Stromal cell of bone marrow (primary cell): ENCODE measurements at places on chromosomes 5 and 9.

DNA sequence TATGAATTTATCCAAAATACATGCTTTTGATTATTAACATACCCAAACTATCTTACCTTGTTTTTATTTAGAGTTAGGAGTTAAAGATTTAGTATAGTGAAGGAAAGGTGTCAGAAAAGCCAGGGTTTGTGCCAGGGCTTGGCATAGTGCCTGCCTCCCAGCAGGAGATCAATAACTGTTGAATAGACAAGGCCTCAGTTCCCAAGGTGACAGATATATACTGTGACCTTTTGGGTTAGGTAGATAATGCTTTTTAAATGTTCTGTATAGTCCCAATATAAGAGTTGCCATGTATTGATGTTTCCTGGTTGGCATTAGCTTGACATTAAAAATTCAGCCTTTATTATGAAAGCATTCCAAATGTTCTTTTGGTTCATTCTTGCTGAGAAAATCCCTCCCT, 121.8 kb downstream of the MCTP1 start:
- DNase-seq = no peak

GRCh38 chr9:111969622-111970021, 73.0 kb downstream of the UGCG start:
- no peak for DNase-seq

DNA sequence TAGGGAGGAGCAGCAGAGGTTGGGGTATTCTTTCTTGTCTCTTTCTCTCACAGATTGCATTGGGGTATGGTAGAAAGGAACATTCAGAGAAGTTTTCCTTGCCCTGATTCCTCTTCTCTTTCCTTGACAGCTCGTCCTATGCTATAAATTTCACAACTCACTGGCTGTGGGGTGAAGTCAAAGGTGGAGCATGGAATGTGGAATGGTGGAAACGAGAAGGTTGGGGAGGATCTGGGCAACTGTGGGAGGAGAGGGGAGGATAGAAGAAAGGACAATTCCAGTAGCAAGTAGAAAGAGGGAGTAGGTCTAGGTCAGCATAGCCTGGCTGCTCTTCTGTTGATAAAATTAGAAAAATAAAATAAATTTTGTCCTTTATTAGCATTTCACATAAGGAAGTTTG, 39.0 kb upstream of the POC5 start:
- DNase-seq = no peak

DNA sequence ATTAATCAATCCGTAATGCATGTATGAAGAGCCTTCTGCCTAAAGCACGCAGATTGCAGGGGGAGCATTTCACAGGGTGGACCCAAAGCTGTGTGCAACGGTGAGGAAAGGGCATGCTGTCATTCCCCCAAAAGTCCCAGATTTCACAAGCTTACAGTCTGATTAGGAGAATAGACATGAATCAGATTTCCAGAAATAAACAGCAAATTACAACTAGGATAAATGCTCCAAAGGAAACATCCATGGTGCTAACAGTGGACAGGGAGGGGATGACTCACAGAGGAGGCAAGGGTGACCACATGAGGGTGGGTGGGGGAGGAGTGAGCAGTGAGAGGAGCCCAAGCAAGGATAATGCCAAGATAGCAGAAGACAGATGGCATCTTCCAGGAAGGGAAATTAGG, 258.4 kb upstream of the TAS2R1 start:
- DNase-seq = peak; percentile 85

DNA sequence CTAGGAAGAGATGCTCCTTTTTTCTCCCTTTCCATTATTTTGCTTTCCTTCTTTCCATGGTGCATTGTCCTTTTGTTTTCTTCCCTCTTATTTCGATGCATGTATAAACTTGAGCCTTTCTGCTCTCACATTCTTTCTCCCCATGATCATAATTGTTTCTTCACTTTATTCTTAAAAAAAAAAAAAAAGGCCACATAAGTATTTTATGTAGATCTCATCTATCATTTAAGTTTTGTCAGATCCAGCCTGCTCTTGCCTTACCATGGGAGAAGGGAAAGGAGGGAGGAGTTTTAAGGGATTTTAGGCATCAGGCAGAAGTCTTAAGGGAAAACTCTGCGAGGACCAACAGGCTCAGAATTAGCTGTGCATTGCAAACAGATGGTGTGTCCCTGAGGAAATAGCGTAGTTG, 11.1 kb downstream of the TGFBR1 start:
- no peak for DNase-seq

- DNase-seq = no peak
These were observed 42.1 kb downstream of the EFCAB9 start for GRCh38 chr5:172235827-172236736.

DNA sequence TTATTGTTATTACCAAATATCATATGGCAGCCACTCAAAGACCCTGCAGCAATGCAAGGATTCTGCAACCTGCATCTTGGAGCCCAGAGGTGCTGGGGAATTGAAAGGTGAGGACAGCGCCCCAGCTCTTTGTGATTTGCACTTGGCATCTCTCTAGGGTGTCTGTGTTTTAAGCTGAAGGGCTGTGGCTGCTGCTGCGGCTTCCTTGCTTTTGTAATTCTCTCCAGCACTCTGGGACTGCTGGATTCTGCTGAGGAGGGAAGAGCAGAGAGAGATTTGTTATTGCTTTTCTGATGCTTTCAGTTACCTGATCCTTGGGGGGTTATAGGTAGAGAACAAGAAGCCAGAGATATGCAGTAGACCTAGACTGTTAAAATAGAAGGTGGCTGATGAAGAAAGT, 562.4 kb downstream of the EBF1 start:
- no peak for DNase-seq

- peak; percentile 50 for DNase-seq
These were observed 37.7 kb upstream of the PAPPA start for GRCh38 chr9:116115761-116116353.

DNA sequence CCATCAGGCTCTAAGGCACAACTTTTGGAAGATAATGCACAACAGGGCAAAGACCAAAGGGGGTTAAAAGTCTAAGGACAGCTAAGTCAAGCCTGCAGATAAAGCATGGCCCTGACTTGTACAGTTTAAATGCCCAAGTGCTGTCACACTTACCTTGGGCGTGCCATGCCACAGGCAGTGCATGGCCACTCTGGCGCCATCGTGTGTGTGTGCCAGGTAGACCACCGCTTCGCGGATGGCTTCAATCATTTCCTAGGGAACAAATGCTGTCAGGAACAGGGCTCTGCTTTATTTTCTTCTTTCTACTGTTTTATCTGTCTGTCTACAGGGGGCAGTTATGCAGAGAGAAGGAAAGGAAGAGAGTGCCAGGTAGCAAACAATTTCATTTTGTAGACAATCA, 19.3 kb downstream of the PUM3 start:
- no peak for DNase-seq

DNA sequence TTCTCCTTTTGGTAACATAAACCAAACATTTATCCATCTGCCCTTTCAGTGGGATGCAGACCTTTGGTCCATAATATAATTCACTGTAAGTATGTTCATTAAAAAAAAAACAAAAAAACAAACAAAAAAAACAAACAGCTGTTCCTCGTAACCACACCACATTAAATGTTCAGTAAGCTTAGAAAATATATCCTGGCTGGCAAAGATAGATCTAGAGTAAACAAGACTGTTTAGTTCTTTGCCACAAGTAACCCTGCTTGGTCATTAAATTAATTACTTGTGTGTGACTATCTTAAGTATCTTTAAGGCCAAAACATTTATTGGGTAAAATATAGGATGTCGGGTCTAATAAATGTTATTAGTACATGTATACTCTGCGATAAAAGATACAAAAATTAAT, 1717.1 kb downstream of the EFNA5 start:
- no peak for DNase-seq

- no peak for DNase-seq
These were observed 143.4 kb upstream of the OTULINL start for GRCh38 chr5:14438195-14438606.

GRCh38 chr5:178589180-178590140, 733 bp downstream of the COL23A1 start:
- no peak for DNase-seq

DNA sequence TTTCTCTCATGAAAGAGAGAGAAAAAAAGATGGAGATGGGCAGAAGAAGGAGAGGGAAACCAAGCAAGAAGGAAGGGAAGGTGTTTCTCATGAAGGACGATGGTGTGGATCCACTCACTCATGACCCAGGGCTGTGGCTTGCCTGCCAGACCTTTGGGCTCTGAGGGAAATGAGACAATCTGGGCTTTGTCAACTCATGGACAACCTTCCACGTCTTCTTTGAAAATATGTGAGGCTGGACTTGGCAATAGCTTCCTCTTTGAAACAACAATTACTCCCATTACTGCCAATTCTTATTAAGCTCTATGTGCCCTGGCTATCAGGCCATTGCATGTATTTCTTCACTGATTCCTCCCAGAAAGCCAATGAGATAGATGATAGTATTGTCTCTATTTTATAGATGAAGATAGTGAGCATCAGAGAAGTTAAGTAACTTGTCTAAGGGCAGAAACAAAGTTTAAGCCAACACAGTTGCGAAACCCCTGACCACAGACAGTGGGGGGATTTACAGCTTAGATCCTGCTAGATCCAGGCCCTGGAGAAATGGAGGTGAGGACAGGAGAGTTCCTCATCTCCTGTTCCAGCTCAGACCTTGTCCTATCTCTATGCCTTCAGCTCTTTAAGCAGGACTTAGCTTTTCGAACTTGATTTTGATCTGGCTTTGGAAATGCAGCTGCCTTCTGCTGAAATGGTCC, 132.4 kb downstream of the GCNT1 start:
- no peak for DNase-seq

GRCh38 chr9:114452219-114453165, 52.8 kb downstream of the WHRN start:
- no peak for DNase-seq

- DNase-seq = peak; percentile 50
These were observed 615.0 kb downstream of the HINT1 start for GRCh38 chr5:130549884-130550561.

- DNase-seq = no peak
These were observed 126.0 kb upstream of the BOD1 start for GRCh38 chr5:173742432-173742816.

DNA sequence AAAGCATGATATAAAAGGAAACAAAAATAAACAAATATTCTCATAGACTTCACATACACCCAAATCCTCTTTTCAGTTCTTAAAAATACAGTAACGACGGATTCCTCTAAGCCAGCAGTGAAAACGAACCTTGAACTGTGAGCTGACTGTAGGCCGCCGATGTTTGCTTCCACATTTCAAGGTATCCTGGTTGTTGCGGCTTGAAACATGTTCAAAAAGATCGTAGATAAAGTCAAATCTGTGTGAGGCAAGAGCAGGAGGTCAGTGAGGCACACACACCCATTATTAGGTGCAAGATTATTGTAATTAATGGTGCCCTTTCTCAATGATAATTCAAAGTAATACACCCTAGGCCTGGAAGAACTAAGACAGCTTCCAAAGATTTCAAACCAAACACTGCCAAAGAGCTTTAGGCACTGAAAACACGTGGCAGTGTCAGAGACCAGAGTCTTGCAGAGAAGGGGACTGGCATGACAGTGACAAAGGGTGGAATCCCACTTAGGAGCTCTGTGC, 141.2 kb upstream of the RETREG1 start:
- no peak for DNase-seq

- peak; percentile 94 for DNase-seq
These were observed 3.7 kb upstream of the WDR31 start for GRCh38 chr9:113343732-113344231.

GRCh38 chr9:32708480-32709150, 73.1 kb upstream of the TAF1L start:
- no peak for DNase-seq

GRCh38 chr9:118567861-118568260, 801.4 kb downstream of the BRINP1 start:
- DNase-seq = no peak

- DNase-seq = peak; percentile 83
These were observed 2.5 kb downstream of the KDM3B start for GRCh38 chr5:138354926-138355378.

DNA sequence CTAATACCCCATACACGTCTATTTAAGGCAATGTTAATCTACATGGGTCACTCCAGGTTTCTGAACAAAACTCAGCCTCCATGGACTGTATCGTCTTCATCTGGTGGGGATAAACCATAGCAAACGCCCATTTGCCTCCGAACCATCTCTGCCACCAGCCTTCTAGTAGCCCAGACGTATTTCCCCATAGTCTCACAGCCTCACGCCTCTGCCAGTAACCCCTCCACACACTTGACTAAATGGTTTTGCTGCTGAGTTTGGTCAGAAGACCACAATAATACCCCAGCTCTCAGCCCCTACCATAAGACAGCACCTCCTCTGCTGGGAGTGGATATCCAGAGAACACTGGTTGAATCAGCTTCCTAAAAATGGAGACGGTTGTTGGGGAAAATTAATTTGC, 8.7 kb downstream of the ERAP2 start:
- no peak for DNase-seq

- peak; percentile 89 for DNase-seq
These were observed 55.1 kb downstream of the NUP214 start for GRCh38 chr9:131180454-131180853.

GRCh38 chr9:85258236-85258635, 483.5 kb downstream of the AGTPBP1 start:
- DNase-seq = no peak

- peak; percentile 81 for DNase-seq
These were observed 27.7 kb downstream of the PTCD2 start for GRCh38 chr5:72347801-72348308.

DNA sequence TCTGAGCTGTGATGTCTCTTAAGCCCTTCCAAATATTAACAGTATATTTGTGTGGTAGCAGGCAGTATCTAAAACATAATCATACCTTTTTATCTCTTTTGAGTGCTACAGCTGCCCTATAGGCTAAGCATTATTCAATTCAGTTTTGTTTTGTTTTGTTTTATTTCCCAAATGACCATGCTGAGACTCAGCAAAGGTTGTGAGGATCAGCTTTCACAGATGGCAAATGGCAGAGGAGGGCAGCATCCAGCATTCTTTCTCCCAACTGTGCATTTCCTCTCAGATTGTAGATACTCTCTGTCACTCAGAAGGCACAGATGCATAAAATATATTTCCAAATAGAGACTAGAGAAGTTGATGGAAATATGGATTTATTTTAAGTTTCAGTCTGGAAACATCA, 90.7 kb downstream of the DAPK1 start:
- no peak for DNase-seq

- DNase-seq = peak; percentile 78
These were observed 420.4 kb downstream of the CETN3 start for GRCh38 chr5:89988998-89989655.
